ENCODE measurements at places on chromosomes 1 and 21.

GRCh38 chr1:18882486-18882885 is 19.9 kb downstream of the ALDH4A1 start:
- no peak for DNase-seq

- no peak for DNase-seq
These were observed 5.1 kb downstream of the CLCNKB start for GRCh38 chr1:16048573-16049189.

GRCh38 chr1:183210681-183211080 is 24.6 kb downstream of the LAMC2 start:
- DNase-seq: no peak

DNA sequence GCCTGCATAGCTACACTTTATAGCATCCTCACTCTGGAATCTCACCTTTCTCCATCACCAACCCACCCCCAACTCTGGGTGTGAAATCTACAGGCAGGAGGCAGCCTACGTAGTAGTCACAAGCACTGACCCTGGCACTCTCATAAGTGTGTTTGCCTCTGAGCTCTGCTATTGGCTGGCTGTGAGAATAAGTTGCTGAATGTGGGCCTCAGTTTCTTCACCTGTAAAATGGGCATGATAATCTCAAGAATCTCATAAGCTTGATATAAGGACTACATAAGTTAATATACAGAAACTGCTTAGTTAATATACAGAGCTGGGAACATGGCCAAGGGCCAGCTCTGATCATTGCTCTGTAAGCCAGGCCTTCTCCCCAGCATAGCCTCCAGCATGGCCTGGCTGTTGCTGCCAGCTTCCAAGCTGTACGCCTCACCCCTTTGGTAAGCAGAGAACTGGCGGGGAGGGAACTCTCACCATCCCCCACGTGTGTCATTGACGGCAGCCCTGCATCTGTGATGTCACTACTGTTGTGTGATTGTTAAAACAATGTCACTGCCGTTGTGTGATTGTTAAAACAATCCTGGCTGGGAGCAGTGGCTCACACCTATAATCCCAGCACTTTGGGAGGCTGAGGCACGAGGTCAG is 53.3 kb downstream of the SYF2 start:
- no peak for DNase-seq

- no peak for DNase-seq
These were observed 73.1 kb upstream of the ACTRT2 start for GRCh38 chr1:2948001-2948750.

DNA sequence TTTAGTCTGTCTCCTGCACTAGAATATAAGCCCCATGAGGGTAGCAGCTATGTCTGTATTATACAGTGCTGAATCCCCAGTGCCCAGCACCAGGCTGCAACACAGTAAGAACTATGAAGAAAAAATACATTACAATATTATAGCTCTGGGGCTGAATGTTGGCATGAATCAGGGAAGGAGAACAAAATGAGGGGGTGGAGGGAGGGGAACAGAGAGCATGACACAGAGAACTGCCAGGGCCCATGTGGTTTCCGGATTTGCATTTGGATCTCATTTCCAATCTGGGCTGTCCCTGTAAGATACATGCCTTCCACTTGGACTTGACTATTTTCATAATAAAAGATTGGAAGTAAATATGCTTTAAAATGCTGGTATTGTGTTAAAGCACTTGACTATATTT is 35.8 kb downstream of the C1orf198 start:
- DNase-seq: no peak

- no peak for DNase-seq
These were observed 3.9 kb upstream of the CLSTN1 start for GRCh38 chr1:9827558-9828185.

- DNase-seq: peak; percentile 28
These were observed 2.8 kb upstream of the NUP210L start for GRCh38 chr1:154157520-154158306.

- DNase-seq: no peak
These were observed 231.3 kb upstream of the IRF2BP2 start for GRCh38 chr1:234841281-234841680.

DNA sequence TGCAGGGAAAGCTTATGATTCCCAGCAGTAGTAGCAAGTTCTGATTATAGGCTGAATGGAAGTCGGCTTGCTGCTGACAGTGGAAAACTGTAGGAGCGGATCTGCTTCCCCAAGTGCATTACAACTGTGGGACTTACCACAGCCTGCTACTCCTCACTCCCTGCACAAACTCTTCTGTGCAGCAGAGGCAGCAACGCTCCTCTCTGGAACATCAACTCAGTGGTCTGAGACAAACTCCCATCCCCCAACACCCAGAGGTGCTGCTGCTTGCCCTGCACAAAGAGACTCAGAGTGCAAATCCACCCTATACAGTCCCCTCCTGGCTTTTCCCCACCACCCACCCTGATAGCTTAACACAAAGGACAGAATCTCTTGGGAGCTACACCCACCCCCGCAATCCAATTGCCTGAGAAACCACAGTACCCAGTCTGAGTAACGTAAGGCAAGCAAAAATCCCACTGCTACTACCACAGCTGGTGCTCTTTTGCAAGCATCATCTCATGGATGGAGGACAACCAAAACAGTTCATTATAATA is 1455.2 kb downstream of the AMY1C start:
- no peak for DNase-seq

DNA sequence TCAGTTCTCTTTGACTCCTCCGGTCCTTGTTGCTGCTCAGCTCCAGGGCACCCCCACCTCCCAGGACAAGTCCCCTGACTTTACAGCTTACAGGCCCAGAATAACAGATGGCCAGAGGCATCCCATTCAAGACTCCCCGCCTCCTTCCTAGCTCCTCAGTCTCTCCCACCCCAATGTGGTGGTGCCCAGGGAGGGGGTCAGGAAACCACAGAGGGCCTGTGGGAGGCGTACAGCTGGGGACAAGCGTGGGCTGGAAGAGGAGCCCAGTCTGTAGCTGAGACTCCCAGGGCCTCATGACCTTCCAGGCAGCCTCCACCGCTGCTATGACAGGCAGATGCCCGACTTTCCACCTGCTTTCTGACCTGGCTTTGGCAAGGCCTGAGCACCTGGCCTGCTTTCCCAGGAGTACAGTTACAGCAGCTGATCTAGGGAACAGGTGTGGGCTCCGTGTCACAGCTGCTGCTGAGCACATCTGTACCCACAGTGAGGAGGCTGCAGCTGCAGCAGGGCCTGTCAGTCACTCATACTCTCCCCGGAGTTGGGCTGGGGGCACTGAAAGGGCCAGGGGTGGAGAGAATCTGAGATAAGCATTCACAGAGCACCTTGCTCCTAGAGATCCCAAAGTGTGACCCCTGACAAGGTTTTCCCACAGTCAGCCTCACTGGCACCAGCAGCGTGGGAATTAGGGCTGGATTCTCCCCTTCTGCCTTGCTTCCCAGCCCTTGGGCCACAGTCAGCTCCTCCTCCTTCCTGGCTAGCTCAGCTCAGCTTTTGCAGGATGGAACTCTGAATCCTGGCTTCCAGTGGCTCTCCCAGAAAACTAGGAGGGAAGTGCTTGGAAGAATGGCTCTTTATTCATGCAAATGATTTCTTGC is 7.1 kb upstream of the NAV1 start:
- no peak for DNase-seq

DNA sequence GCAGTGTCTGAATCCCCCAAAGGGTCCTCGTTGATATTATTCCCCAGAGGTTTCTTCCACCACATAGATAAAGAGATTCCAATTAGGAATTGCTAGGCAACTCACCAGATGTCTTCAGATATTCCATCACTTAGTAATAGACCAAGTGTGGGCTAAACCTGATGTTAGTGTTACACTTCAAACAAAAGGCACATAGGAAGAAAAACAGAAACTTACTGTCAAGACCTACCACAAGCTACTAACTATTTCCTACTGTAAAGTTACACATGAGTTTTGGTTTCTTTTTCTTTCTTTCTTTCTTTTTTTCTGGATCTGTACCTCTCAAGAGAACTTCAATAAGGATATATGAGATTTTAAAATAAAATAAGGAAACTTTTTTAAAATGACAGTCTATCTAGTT is 879.1 kb upstream of the NEGR1 start:
- DNase-seq: no peak

DNA sequence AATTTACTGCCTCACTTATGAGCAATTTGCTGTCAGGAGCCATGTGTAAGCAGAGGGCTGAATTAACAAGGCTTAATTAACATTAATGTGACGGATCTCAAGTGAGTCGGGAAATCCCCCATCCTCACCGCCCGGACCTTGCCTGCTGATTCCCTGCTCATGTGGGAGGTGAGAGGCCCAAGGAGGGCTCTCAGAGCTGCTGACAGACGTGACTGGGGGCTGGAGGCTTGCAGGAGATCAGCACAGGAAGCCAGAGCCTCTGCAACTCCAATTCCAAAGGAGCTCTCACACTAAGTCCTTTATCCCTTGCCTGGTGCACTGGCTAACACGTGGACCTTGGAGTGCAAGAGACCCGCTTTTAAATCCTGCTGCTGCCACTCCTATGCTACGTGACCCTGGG is 19.4 kb downstream of the LRP8 start:
- DNase-seq: no peak

DNA sequence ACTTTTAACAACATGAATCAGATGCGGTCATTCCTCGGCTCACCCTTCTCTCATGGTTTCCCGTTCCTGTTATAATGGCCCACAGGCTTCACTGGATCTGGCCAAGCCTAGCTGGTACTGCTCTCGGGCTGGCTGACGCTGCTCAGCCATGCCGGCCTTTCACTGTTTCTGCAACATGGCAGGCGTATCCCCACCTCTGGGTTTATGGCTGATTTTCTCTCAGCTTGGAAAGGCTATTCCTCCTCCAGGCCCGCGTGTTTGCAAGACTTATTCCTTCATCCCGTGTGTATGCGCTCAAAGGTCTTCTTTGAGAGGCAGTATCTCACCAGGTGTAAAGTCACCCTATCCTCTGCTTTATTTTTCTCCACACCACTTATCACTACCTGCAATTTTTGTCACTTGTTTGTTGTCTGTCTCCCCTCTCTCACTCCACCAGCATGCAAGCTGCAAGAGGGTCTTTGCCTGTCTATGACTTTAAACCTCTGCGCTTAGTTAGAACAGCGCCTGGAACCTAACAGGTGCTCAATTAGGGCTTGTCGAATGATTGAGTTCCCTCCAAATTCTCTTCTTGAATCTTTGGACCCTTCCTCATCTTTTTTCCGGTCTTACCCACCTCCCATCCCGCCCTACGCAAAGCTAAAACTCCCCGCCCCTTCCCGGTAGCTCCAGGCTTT is 491 bp upstream of the RAP1A start:
- DNase-seq: no peak

DNA sequence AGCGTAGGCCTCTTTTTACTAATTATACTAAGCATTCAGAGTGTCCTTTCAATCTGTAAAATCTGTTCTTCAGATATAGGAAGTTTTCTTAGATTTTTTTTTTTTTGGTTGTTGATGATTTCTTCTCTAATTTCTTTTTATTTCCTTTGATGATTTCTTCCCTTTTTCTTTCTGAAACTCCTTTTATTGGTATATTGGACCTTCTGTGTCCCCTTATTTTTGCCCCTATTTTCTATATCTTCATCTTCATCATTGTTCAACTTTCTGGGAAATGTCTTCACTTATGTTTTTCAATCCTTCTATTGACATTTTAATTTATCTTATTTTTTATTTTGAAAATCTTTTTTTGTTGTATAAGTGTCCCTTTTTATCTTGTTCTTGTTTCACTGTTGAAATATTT is 17.2 kb upstream of the SYT14 start:
- DNase-seq: no peak

DNA sequence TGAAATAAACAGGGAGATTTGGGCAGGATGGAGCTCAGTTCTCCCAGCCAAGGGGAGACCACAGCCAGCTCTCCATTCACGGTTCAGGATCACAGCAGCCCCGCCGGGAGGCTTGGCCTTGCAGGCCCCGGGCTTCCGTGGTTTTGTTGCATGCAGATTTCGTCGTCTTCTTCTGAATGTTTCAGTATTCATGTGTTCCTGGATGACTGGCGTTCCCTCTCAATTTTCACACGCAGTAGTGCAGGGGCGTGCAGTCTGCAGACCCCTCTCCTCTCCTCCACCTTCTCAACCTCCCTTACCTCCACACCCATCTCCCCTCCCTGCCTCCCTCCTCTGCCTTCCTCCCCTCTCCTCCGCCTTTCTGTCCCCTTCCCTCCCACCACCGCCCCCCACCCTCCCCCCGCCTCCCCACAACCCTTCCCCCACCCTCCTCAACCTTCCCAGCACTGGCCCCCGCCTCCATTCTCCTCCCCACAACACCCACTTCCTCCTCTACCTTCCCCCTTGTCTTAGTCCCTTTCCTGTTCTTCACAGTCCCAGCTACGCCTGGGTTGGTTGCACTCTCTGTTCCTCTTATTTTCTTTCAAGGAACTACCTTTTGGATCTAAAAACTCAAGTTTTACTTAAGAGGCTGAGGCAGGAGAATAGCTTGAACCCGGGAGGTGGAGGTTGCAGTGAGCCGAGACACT is 8.4 kb upstream of the SLC19A1 start:
- DNase-seq: no peak
